Tibial nerve (tissue), 4 donors: ENCODE measurements at places on chromosomes 4 and X. TPM values are rescaled to one million over a fixed set of nuclear protein-coding genes. Genes with fewer than 3 reads are reported as not detected.

The FAM199X gene
- 33.0 TPM for total RNA-seq

The FGFBP1 gene
- total RNA-seq = 2.5 TPM

The SLITRK4 gene
- total RNA-seq = 2.1 TPM

The SYN1 gene
- total RNA-seq = not detected

The CT45A10 gene
- total RNA-seq = not detected

The MTMR8 gene
- total RNA-seq = 4.8 TPM

The STEEP1 gene
- total RNA-seq = 35.5 TPM

The NEUROG2 gene
- not detected for total RNA-seq

The PLS3 gene
- 93.8 TPM for total RNA-seq

The FREM3 gene
- not detected for total RNA-seq

The CT47B1 gene
- not detected for total RNA-seq

The F9 gene
- not detected for total RNA-seq

The TREX2 gene
- 1.5 TPM for total RNA-seq

The NKRF gene
- total RNA-seq = 6.9 TPM

The MAGEC1 gene
- not detected for total RNA-seq

The PFKFB1 gene
- total RNA-seq = 9.2 TPM

The NUP62CL gene
- not detected for total RNA-seq

The NHSL2 gene
- total RNA-seq = 16.2 TPM

The AGTR2 gene
- total RNA-seq = not detected

The DMP1 gene
- total RNA-seq = not detected

The GPRASP3 gene
- 3.3 TPM for total RNA-seq
